ENCODE measurements at places on chromosomes 5 and 9.

GRCh38 chr5:103357636-103358035, 99.1 kb downstream of the MACIR start:
- no peak for DNase-seq

- no peak for DNase-seq
These were observed 45.9 kb upstream of the ITGA2 start for GRCh38 chr5:52943285-52943684.

DNA sequence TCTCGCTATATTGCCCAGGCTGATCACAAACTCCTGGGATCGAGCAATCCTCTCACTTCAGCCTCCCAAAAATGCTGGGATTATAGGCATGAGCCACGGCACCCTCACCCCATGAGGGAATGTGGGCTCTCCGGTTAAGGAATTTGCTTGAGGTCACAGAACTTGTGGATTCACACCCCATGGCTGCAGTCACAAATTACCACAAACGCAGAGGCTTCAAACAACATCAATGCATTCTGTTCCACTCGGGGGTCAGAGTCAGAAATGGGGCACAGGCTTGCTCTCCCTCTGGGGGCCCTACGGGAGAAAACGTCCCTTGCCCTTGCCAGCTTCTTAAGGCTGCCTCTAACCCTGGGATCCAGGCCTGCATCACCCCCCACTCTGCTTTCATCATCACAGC, 12.2 kb upstream of the SPINK4 start:
- no peak for DNase-seq

GRCh38 chr5:72849546-72849945, 33.1 kb downstream of the TNPO1 start:
- DNase-seq = no peak

DNA sequence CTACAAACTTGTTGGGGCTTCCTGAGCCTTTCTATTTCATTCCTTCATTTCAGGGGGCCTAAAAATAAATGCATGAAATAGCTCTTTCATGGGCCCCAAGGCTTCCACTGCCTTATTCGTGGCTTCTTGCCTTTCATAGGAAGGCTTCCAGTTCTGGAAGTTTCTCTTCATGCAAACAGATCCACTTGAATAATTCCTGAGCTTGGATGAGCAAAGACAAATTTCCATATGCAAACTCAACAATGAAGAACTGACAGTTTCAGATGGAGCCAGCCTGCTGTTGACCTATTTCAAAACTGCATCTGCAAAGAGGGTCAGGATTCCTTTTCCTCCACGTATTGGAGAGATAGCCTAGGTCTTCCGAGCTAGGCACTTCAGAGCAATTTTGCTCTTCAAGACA, 142.1 kb downstream of the MLLT3 start:
- DNase-seq = no peak

GRCh38 chr5:78497573-78498533, 137.4 kb downstream of the SCAMP1 start:
- DNase-seq = no peak
